ENCODE measurements at places on chromosomes 2 and 18.
A peak's percentile ranks its signal among the peaks of the same experiment; 100 is the strongest.

- no peak for DNase-seq
Observed at GRCh38 chr18:2240311-2240705, 331.0 kb downstream of the METTL4 start.

DNA sequence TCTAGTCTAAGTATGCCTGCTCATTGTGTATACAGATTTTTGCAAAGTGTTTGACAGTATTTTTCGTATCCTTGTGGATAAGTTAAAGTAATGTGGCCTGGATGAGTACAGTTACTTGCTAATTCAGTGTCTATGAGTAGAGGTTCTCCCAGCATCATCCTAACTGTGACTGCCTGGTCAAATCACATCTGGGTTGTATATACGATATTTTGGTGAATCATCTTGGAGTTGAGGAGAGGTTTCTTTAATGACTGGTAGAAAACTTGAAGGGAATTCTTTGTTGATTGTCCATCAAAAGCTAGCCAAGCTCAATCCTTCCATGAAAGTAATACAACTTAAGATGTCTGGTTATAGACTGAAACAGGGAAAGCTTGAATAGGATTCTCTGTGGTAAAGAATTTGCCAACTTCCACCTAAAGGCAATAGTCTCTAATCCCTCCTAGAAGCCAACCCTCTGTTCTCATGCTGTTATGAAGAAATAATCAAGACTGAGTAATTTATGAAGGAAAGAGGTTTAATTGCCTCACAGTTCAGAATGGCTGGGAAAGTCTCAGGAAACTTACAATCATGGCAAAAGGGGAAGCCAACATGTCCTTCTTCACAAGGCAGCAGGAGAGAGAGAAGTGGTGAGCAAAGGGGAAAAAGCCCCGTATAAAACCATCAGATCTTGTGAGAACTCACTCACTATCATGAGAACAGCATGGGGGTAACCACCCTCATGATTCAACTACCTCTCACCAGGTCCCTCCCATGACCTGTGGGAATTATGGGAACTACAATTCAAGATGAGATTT is 19.4 kb upstream of the RALBP1 start:
- no peak for DNase-seq

- no peak for DNase-seq
Observed at GRCh38 chr2:2020897-2021296, 276.6 kb upstream of the PXDN start.

GRCh38 chr18:8499810-8500675 is 109.2 kb upstream of the RAB12 start:
- no peak for DNase-seq

- DNase-seq, result no peak
Observed at GRCh38 chr2:171792886-171793580, 101.0 kb downstream of the SLC25A12 start.

- DNase-seq, result peak; percentile 23
Observed at GRCh38 chr2:17798338-17798737, 17.9 kb upstream of the MSGN1 start.

- DNase-seq, result peak; percentile 28
Observed at GRCh38 chr2:10911291-10912075, at the start of gene KCNF1. TSS of gene KCNF1 (plus strand) at chr2:10911934. CDS start at chr2:10912427, 493 bp downstream.

- no peak for DNase-seq
Observed at GRCh38 chr18:27500531-27500930, 315.4 kb upstream of the CHST9 start.

DNA sequence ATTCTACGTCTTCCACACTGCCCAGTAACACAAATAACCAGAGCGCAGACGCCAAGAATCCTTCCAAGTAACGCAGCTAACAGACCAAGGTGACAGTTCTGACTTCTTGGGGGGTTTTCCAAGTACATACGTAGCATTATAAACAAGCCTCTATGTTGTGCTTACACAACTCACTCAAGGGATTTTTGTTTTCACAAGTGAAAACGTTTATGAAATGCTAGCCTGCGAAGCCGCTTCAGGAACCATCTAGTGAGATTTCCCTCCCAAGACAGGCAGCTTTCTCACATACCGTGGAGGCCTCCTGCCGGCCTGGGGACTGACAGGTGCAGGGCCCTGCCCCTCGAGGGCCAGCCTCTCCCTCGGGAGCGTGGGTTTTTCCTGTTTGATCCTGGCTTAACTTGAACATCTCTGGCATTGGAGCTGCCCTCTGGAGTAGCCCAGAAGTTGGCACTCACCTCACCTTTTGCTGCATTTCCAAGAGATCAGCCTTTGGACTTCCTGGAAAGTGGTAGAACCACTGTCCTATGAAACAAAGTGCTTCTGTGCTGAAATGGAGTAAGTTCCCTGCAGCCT is 151.1 kb downstream of the MBP start:
- DNase-seq, result no peak

DNA sequence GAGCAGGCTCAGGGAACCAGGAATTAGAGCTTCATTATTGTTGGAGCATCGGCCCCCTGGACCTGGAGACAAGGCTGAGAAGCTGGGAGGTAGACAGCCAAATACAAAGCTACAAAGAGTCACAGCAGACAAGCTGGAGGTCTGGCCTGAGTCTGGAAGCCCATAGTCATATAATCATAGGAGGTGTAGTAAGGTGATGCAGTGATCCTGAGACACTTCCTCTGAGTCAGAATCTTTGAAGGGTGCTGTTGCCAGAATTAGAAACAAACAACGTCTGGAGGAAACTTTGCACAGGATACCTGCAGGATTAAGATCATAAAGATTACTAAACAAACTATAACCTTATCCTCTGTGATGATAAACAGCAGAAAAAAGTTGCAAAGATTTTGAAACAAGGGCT is 213.8 kb downstream of the DSC3 start:
- no peak for DNase-seq

- no peak for DNase-seq
Observed at GRCh38 chr18:23453680-23454058, 582 bp downstream of the RIOK3 start.

GRCh38 chr2:210454336-210454735 is 22.2 kb downstream of the LANCL1 start:
- no peak for DNase-seq

DNA sequence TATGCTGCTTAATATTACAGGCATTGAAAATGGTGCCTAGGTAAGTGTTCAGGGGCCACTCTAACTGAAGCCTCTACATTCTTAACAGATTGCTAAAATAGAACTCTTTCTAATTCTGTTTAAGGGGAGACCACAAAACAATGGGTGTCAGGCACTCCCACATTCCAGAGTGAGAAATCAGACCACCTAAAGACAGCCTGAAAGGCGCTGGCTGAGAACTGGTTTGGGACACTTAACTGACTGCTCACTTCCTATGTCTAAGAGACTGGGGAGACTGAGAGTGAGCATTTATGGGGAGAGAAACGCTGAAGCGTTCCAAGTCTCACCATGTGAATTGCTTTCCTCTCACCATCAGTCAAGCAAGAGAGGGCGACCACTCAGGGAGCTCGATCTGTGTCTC is 108.8 kb upstream of the ITGB6 start:
- DNase-seq, result no peak

DNA sequence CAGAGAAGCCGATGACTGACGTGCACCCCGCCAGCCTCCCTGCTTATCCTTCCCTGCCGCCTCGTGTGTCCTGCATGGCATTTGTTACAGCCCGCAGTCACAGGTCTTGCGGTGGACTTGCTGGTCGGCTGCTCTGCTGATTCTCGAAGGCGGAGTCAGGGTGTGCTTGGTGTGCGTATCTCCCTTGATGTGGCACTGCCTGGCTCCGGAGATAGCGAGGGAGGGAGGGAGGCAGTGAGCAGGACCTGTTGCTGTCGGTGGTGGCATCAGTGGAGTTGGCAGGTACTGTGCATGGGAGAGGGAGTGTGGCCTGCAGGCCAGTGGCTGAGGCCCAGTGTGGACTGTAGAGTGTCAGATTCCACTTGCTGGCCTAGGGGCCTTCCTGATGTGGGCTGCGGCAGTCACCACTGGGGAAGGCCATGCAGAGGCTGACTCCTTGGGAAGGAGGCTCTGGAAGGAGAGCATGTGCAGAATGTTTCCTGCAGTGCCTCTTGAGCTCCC is 198.9 kb downstream of the AGAP1 start:
- DNase-seq, result no peak

GRCh38 chr18:24479371-24479770 is 18.9 kb downstream of the HRH4 start:
- no peak for DNase-seq

DNA sequence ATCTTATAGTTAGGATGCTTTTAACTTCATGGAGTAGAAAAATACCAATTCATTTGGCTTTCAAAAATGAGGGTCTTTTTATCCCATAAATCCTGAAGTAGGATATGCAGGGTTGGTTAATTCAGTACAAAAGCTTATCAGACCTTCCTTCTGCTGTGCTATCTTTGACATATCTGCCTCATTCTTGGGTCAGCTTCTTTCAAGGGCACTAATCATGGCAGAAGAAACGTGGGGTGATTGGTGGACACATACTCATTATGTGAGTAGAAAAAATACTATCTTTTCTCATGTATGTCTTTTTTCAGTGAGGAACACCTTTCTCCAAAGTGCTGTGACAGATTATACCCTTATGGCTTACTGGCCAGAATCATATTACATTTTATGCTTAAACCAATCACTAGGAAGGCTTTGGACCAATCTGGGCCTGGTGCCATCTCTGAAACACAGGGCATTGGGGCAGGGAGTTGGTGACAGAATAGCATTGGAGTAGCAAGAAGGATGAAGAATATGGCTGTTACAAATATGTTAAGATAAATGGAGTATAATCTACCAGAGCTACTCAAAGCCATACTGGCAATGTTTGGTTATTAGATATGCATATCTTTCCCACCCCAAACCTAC is 10.1 kb downstream of the UGP2 start:
- DNase-seq, result no peak

GRCh38 chr2:119338272-119338671 is 28.4 kb downstream of the C2orf76 start:
- DNase-seq, result no peak

DNA sequence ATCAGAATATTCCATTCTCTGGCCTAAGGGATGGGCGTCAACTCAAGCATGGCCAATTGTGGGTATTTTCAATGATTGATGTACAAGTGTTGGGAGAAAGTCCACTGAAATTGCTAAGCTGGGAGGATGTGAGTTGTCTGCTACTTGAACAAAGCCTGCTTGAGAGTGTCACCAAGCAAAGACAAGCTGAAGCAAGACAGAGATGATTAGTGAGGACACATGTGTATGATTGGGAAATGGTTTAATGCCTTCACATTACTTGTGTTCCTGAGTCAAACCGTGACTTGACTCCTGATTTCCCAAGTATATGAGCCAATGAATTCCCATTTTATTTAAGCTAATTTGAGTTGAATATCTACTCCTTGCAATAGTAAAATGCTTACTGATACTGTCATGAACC is 23.7 kb upstream of the NRP2 start:
- DNase-seq, result no peak

DNA sequence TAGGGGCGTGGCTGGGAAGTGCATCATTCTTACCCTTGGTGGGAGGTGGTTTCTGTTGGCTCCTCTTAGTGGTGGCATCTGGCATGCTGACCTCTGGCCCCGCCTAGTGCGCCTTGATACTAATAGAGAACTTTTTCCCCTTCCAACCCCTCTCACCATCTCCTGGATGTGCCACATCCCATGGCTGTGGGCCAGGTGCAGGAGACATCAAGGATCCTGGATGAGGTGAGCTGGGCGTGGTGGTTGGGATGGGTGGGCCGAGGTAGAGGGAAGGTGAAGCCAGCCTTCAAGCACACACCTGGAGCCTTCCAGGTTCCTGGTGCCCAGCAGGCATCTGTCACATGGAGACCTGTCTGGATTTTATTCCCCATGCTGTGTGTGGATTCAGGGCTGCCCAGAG is 149.2 kb downstream of the DYSF start:
- DNase-seq, result no peak

GRCh38 chr2:28390746-28391563 is 1.7 kb upstream of the FOSL2 start:
- no peak for DNase-seq

GRCh38 chr2:223669453-223670225 is 67.5 kb upstream of the SCG2 start:
- no peak for DNase-seq

GRCh38 chr2:31270131-31270530 is 36.2 kb downstream of the EHD3 start:
- DNase-seq, result no peak

DNA sequence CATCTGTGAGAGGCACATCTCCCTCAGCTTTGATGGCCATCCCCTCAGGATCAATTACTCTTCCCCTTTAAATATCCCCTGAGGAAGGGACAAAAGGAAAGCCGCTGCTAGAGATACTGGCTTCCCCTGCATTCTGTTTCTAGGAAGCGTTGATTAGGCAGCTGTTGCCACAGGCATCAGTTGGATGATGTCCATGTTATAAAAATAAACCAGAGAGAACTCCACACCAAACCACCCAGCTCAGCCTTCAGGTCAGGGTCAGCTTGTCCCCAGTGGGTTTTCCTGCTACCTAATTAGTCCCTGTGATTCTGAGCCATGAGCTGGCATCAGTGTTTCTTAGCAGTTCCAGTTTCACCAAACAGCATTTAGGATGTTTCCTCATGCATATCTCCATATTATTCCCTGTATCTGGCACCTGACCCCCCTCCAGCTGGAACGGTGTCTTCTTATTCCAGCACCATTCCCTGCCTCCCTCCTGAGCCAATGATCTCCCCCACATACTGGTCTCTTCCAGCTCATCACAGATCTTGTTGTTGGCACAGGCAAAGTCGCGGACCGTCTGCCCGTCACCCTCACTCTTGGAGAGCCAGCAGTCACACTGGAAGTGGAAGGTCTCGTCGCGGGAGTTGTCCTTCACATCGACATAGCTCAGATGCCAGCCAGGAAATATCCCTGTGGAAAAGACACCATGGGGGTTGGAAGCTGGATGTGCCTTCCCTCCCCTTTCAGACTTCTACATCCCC is 168.4 kb downstream of the LOXHD1 start:
- DNase-seq, result no peak

DNA sequence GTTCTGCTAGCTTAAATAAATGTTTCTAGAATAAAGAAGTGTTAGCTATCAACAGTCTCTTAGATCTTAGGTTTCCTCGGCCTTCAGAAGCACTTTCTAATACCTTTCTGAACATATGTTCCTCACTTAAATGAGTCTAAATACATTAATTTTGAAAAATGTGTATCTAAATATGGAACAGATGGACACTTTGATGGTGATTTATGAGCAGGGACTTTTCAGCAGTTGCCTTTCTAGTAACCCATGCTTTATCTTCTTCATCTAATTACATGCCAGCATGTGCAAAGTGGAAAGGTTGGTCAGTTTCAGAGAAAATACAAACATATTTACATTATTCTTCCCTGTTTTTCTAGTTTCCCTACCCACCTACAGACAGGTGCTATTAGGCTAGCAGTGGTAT is 797.0 kb upstream of the CHAC2 start:
- no peak for DNase-seq

- no peak for DNase-seq
Observed at GRCh38 chr18:79111483-79111882, 42.3 kb downstream of the ATP9B start.

DNA sequence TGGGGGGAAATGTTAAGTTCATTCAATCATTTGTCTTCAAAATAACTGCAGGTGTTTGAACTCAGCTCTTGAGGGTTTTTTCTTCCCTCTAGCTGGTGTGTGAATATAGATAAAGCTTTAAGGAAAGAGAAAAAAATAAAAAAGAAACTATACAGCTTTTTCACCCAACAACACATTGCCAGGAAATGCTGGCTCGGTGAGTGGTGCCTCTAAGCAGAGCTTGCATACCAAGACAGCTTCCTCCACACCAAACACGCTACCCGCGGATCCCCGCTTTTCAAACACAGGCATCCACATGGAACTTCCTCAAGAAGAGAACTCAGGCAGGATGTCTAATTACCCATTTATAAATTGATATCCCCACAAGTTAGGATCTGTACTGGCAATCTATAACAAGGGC is 69.8 kb upstream of the TANK start:
- no peak for DNase-seq

GRCh38 chr2:62774555-62775366 is 69.2 kb downstream of the EHBP1 start:
- peak; percentile 11 for DNase-seq

GRCh38 chr18:27556741-27557140 is 371.6 kb upstream of the CHST9 start:
- DNase-seq, result no peak
